Kidney capillary endothelial cell (primary cell): ENCODE measurements at places on chromosomes 1 and 21.

- peak; percentile 30 for DNase-seq
Observed at GRCh38 chr1:61083807-61084440, 1.6 kb downstream of the NFIA start.

GRCh38 chr21:42980312-42981213 is 6.2 kb downstream of the PKNOX1 start:
- no peak for DNase-seq

DNA sequence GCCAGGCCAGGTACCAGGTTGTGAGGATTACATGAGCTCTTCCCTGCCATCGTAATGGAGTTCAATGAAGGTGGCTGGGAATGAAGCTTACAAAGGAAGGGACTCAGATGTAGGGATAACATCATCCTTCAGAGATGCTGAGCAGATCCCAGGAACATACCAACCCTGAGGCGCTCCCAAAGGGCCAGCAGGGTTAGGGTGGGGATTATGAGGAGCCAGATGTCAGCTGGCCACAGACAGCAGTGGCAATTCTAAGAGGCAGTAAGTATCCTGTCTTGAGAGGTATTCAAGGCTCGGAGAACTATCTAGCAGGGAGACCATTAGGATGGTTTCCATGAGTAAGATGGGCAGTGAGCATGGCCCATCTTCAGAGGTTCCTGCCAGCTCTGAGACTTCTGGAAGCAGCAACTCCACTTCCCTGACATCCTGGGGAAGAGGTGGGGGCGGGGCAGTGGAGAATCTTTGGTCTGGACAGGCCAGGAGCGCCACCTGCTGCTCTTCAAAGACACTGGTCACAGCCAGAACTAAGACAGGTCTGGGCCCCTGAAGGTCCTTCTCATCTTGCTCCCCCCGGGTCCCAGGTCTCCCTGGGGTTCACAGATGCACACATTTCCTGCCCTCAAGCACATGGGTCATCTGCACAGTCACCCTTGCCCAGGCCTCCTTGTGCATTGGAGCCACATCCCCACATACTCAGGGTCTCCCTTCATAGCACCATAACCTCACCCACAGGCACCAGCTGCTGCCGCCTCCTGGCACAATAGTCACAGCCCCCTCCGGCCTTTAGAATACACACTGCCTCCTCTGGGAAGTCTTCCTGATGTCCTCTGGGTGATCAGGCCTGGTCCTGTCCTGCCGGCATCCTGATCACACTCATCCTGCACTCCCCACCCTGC is 2.7 kb upstream of the SDC3 start:
- peak; percentile 83 for DNase-seq

DNA sequence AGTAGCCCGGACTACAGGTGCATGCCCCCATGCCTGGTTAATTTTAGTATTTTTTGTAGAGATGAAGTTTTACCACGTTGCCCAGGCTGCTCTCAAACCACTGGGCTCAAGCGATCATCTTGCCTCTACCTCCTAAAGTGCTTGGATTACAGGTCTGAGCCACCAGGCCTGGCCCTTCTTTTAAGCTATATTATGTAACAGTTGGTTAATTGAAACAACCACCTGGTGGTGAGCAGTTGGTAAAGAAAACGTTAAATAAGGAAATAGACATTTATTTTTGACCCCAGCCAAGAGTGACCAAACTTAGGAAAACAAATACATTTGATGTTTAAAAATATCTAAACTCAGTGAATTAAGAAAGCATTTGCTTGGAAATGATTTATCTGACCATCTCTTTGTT is 12.1 kb upstream of the PDC start:
- DNase-seq = no peak

DNA sequence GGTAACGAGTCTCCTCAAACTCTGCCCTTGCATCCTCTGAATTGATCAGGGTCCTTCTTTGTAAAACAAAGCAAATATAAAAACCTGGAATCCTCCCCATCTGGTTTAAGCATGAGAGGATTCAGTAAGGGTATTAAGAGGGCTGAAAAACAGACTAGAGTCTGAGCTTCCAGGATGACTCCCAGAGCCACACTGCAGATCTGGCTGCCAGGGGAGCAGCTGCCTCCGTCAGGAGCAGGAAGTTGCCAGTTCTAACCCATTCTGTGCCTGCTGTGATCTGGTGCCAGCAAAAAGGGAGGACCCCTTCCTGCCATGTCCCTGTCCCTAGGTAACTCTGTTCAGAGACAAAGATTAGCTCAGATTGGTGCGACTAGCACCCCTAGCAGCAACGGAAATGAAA is 27.5 kb downstream of the SERTAD4 start:
- DNase-seq = no peak

DNA sequence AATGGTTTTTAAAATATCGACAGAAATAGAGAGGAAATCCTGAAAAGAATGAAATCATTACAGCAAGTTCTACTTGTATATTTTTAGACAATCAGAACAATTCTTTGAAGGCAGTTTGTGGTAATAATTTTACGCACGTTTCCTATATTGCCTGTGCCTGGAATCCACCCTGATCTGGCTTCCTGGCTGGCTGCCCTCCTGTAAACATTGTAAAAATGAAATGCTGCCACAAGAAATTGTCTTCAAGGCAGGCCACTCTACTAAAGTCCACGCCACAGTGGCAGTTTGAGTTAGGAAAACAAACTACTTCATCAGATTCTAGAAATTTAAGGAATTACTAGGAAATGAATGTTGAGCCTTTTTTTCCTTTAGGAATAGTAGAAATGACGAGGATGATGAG is 454.5 kb upstream of the NR5A2 start:
- DNase-seq = no peak
